ENCODE measurements at places on chromosomes 7 and 10. TPM values are rescaled to one million over a fixed set of nuclear protein-coding genes. Genes with fewer than 3 reads are reported as not detected.

MET gene
- 0.79 TPM for polyA plus RNA-seq

LRRD1 gene
- polyA plus RNA-seq, result not detected

CC2D2B gene
- polyA plus RNA-seq, result 0.13 TPM

KCNMA1 gene
- polyA plus RNA-seq, result 106 TPM

- no peak for DNase-seq
Observed at GRCh38 chr7:34043461-34044305, 138.3 kb downstream of the BMPER start.

DNA sequence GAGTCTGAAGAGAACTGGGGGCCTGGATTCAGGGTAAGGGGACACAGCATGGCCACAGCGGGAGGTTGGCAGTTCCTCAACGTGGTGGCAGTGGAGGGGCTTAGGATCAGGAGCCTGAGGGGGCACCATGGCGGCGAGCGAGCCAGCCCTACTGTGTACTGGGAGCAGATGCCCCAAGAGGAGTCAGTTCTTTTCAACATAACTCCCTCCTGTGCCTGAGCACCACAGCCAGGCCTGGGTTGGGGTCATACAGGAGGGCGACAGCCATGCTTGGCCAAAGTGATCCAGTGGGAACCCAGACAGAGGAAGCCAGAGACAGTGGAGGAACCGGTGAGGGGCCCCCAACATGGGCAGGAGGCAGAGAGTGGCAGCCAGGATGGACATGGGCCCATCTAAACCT is 65.8 kb downstream of the MICALL2 start:
- DNase-seq, result no peak

GRCh38 chr10:101266381-101267289 is 37.4 kb upstream of the LBX1 start:
- no peak for DNase-seq

DNA sequence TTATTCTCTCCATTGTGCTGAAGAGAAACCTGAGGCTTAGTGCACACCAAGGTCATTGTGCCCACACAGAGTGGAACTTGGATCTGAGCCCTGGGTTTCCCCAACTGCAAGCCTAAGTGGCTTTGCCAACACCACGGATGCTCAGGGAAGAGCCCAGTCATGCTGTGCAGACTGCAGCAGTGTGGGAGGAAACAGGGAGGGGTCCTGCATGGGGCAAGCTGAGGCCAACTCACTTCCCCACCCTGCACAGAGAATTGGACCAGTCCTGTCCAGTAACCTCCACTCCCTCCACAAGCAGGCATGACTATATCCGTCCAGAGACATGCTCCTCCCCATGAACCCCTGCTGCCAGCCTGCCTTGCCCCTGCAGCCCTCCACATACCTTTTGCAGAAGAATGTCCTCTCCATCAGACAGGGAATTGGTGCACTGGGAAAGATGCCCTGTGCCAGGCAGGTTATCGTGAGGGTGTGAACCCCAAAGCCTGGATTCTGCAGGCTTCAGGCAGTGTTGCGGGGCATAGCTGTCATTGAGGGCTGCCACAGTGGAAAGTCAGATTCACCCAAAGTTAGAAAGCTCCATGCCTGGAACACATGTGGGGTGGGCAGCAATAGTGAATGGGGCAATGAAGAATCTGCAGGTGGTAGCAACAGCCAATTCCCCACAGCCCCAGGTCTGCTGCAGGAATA is 44.9 kb downstream of the DRGX start:
- DNase-seq, result no peak

DNA sequence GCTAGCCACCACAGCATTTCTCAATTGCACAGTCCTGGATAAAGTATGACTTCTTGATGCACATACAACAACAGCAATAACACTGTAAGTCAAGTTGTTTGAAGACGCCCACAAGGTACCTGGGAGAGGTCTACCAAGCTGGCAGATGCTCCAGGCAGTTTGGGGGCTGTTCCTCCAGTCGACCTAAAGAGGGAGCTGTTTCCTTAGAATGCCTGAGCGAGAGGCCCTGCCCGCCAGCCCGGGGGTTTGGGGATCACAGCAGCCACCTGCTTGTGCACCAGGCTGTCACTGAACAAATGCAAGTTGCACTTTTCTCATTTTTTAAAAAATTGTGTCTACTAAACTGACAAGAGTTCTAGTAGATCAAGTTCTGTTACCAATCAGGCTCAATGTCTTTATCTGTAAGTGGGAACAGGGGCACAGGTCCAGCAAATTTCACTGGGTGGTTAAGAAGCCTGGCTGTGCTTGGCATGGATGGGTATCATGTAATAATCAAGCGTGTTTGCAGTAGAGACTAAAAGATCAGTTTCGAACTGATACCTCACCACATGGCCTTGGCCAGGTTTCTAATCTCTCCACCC is 193.8 kb upstream of the ADO start:
- peak; percentile 80 for DNase-seq

DNA sequence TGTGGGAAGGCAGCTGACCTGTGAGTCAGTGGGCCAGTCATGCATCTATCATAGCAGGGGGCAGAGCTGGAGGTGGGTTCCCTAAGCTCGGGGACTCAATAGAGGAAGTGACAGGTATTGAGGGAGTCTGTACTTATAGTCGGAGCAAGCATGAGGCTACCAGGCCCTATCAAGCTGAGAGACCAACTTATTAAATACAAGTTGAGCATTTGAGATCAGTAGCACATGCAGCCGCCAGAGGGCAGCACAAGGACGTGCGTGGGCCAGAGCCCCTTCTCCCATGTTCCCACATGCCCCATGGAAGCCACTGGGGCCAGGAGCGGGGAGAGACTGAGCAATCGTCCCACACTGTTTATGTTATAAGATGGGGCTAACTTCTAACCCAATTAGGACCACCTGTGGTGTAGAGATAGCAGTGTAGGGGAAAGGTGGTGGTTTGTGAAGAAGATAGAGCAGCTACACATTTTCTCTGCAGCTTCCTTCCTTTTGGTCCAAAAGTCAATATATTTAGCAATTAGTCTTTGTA is 13.0 kb upstream of the STK31 start:
- DNase-seq, result peak; percentile 58

GRCh38 chr10:108443636-108444035 is 1279.1 kb upstream of the SORCS1 start:
- DNase-seq, result no peak

- DNase-seq, result no peak
Observed at GRCh38 chr10:126972635-126973414, 67.6 kb downstream of the DOCK1 start.

All from aorta (tissue), 5 donors.